ENCODE measurements at places on chromosomes 6 and 20. TPM values are rescaled to one million over a fixed set of nuclear protein-coding genes. Genes with fewer than 3 reads are reported as not detected.

The TCF21 gene
- 8.2 TPM for total RNA-seq

The BMP5 gene
- 1.0 TPM for total RNA-seq

The DEFB123 gene
- not detected for total RNA-seq

The TOX2 gene
- 4.4 TPM for total RNA-seq

The CALHM5 gene
- total RNA-seq, result 4.4 TPM

The BANF2 gene
- total RNA-seq, result not detected

The DSP gene
- under 0.01 TPM for total RNA-seq

The BPIFA1 gene
- not detected for total RNA-seq

The HAO1 gene
- not detected for total RNA-seq

Measured in fibroblast of lung (primary cell).